Breast epithelium (tissue), 4 donors: ENCODE measurements at places on chromosomes 4 and X.

- DNase-seq: no peak
Measured at GRCh38 chr4:2812612-2813354, 19.9 kb downstream of the SH3BP2 start.

- no peak for DNase-seq
Measured at GRCh38 chr4:117326091-117326490, 240.7 kb upstream of the TRAM1L1 start.

DNA sequence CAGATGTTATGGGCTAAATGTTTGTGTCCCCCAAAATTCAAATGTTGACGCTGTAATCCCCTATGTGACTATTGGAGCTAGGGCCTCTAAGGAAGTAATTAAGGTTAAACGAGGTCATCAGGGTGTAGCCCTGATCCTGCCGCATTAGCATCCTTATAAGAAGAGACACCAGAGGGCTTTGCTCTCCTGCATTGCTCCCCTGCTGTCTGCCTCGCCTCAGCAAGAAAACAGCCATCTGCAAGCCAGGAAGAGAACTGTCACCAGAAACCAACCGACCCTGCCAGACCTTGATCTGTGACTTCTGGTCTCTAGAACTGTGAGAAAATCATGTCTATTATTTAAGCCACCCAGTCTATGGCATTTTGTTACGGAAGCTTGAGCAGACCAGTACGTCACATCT lies 331.9 kb downstream of the DCTD start:
- no peak for DNase-seq

DNA sequence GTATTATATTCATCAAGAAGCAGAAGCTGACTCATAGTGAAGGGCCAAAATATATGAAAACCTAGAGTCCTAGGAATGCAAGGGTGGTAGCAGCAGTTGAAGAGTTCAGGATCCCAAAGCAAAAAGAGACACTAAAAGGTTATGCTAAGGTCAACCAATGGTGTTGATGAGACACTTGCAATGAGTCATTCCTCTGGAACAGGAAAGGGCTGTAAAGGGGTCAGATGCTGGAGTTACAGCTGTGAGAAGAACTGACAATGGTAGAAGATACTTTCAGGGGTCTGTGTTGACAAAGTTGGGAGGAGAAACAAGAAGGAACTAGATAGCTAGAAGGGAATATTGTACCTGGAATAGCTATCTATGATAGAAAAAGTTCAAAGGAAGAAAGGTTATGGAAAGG lies 47.5 kb downstream of the ZGRF1 start:
- no peak for DNase-seq

DNA sequence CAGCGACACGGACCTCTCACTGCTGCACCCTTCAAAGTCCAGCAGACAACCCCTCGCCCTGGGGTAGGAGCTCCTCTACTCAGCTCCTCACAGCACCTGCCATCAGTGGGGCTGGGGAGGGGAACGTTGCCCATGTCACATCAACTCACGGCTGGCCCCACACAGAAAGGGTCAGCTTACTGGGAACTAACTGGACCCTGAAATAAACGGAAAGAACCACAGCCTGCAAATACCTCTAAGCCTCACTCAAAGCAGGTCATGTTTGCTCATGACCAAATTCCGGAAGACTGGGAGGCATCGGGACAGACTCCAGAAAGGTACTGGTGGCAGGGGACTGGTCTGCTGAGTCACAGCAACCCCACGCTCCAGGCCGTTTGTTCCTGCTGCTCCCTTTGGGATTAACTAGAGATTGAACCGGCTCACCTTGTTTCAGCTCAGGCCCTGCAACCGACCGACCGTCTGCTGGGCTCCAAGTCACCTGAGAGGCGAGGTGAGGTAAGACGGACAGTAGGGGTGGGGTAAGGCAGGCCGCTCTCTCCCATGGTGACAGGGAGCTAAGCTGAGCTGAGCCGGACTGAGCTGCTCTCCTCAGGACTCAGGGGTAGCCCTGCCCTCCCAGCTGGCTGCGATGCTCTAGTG lies 5.6 kb downstream of the G6PD start:
- DNase-seq: peak; percentile 86

DNA sequence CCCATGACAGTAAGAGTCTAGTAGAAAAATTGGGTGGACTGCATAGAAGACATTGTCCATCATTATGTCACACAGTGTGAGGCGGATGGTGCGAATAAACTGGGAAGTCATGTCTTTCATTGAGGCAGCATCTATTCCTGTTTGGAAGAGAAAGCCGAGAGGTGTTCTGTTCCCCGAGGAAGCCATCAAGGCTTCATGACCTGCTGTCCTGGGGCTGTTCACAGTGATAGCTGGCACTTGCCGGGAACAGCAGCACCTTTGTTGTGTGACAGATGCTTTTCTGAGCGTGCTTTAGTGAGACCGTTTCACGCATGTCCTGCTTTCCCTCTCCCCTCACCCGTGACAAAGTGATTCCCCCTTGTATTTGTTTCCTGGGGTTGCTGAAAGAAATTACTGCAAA lies 20.3 kb downstream of the RGS12 start:
- no peak for DNase-seq

- no peak for DNase-seq
Measured at GRCh38 chrX:46326161-46326560, 219.1 kb downstream of the ZNF674 start.

GRCh38 chr4:171674781-171675180 lies 138.4 kb upstream of the GALNTL6 start:
- no peak for DNase-seq

DNA sequence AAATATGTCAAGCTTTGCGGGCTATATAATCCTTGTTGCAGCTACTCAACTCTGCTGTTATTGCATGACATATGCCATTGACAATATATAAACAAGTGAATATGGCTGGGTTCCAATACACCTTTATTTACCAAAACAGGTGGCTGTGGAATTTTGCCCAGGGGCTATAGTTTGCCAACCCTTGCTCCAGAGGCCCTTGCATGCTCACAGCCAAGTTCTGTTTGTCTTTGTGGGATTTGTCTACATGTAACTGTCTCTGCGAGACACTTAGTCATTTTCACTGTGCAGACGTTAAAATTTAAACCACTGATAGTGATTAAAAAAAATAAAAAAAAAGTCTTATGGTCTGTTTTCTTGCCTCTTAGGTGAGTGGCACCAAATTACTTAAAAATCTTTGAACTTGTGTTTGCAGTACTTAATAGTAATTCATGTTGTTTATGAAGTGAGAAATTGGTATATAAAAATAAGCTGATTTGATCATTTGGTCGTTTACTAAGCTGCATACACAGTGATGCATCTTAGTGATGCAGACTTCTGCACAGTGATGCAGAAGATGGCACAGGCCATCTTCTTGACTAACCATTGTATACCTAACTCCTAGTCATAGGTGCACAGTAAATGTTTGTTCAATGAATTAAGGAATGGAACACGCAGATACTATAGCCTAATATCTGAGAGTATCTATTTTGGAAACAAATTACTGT lies 170.9 kb downstream of the FRMPD4 start:
- DNase-seq: no peak

GRCh38 chr4:42683393-42683792 lies 26.5 kb upstream of the ATP8A1 start:
- DNase-seq: no peak

- no peak for DNase-seq
Measured at GRCh38 chr4:81594490-81595159, 122.9 kb upstream of the RASGEF1B start.

DNA sequence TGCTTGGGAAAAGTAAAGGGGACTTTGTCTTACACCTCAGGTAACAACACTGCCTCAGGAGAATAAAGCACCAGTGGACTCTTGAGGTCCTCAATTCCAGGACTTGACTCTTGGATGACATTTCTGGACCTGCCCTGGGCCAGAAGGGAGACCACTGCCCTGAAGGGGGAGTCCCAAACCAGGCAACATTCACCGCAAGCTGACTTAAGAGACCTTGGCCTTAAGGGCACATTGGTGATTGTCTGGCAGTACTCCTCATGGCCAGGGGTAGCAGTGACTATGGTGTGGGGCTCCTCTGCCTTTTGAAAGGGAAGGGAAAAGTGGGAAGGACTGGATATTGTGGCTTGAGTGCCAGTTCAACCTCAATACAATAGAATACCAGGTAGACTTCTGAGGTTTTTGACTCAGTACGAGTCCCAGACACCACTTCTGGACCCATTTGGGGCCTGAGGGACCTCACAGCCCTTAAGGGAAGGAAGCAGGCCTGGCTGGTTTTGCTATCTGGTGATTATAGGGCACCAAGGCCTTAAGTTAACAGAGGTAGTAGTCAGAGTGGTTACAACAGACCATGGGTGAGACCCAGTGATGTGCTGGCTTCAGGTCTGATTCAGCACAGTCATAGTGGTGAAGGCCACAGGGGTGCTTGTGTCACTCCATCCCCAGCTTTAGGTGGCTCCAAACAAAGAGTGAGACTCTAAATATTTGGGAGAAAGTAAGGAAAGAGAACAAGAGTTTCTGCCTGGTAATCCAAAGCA lies 121.2 kb upstream of the TET2 start:
- no peak for DNase-seq

DNA sequence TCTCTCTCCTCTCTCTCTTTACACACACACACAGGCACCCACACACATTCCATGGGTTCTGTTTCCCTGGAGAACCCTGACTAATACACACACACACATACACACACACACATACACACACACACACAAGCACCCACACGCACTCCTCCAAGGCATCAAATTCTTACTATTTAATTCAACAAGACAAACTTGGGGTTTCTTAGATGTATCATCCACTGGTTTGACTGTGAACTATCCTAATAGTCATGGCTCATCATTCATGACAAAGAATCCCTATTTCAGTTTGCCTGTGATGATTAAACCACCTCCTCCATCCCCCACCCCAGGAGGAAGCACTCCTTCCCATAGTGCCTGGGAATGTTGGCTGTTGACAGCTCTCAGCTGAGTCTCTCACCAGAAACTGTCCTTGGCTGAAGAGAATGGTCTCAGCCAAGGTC lies 98.2 kb downstream of the USP46 start:
- DNase-seq: no peak
